ENCODE measurements at places on chromosomes 1 and 21.

GRCh38 chr1:43418858-43419257 is 29.2 kb downstream of the SZT2 start:
- DNase-seq, result no peak

GRCh38 chr1:176976225-176976624 is 188.3 kb downstream of the ASTN1 start:
- no peak for DNase-seq

DNA sequence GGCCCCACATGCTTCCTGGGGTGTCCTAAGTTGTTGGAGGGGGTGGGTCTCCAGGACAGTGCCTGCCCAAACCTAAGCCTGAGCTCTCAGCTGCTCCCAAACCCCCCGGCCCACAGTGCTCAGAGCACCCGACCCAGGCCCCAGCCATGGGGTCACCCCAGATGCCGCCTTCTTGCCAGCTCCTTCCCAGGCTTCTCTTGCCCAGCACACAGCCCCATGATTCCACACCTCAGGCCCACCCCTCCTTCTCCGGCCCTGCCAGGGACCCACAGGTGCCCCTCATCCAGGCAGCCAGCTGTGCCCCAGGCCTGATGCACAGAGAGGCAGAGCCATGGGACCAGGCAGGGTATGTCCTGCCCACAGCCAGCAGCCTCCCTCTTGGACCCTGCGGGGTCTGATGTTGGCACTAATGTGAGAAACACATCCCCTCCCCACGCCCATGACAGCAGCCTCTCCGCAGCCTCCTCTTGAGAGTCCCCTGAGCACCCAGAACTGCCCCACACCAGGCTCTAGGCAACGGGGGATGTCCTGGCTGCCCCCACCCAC is 4.9 kb downstream of the WNT9A start:
- DNase-seq, result no peak

DNA sequence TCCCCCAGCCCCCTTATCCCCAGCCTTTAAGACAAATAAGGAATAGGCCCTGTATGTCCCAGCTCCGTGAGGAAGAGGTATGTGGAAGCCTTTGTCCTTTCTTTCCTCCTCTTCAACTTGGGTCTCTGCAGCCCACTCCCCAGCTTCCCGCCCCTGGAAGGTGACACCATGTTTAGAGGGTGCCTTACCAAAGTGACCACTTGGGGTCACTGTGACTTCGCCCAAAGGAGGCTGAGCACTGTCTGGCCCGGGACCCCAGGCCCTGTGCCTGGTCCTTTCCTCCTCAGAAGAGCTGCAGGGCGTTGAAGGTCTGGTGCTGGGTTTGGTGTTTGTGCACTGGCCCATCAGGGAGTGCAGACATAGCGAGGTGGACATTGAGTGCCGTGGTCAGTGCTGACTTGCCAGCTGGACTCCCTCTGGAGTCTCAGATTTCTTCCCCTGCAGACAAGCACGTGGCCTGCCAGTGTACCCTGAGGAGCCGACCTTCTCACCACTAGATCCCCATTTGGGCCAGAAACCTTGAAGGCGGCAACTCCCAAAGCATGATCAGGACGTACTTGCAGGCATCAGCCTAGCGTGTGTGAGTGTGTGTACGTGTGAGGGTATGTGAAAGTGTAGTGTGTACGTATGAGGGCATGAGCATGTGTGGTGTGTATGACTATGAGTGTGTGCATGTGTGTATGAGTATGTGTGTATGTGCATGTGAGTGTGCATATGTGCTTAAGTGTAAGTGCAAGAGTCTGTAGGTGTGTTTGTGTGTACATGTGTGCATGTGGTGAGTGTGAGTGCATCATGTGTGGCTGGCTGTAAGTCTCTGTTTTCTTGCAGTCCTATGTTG is 181.4 kb upstream of the KIAA0040 start:
- DNase-seq, result peak; percentile 34

GRCh38 chr1:180382326-180383115 is 119.9 kb downstream of the ACBD6 start:
- no peak for DNase-seq

DNA sequence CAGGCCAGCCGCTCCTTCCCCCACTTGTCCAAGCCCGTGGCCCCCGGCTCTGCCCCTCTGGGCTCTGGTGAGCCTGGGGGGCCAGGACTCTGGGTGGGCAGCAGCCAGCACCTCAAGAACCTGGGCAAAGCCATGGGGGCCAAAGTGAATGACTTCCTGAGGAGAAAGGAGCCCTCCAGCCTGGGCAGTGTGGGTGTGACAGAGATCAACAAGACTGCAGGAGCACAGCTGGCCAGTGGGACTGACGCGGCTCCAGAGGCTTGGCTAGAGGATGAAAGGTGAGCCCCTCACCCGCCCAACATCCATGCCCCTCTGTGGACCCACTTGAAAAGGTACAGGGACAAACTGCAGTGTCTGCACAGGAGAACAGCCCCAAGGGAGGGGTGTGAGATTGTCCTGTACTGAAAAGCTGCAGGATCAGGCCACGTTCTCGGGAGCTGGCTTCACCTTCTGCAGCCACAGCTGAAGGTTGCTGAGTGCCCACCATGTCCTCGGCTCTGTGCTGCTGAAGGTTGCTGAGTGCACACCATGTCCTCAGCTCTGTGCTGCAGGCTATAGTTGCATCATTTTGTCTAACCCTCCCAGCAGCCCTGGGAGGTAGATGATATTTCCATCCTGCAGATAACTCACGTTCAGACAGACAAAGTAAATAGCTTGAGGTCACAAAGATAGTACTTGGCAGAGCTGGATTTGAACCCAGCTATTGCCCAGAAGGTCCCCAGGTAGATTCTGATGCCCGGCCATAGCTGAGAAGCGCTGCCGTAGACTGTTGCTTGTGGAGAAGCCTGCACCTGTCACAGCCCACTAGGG is 618 bp downstream of the C1orf226 start:
- no peak for DNase-seq

- DNase-seq, result no peak
Observed at GRCh38 chr1:5681654-5682053, 310.6 kb downstream of the NPHP4 start.

DNA sequence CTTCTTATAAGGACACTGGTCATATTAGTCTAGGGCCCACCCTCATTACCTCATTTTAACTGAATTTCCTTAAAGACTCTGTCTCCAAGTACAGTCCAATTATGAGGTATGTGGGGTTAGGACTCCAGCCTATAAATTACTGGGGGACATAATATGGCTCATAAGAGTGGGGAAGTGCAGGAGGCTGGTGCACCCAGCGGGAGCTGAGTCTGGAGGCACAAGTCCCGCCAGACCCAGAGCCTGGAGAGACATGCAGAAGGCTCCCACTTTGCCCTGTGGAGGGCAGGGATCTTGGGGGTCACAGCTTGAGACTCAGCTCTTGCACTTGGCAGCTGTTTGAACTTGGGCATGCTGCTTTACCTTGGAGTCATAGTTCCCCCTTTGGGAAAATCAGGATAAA is 250.4 kb downstream of the RHOU start:
- DNase-seq, result no peak

GRCh38 chr1:54709547-54710292 is 5.9 kb upstream of the TTC4 start:
- DNase-seq, result no peak

DNA sequence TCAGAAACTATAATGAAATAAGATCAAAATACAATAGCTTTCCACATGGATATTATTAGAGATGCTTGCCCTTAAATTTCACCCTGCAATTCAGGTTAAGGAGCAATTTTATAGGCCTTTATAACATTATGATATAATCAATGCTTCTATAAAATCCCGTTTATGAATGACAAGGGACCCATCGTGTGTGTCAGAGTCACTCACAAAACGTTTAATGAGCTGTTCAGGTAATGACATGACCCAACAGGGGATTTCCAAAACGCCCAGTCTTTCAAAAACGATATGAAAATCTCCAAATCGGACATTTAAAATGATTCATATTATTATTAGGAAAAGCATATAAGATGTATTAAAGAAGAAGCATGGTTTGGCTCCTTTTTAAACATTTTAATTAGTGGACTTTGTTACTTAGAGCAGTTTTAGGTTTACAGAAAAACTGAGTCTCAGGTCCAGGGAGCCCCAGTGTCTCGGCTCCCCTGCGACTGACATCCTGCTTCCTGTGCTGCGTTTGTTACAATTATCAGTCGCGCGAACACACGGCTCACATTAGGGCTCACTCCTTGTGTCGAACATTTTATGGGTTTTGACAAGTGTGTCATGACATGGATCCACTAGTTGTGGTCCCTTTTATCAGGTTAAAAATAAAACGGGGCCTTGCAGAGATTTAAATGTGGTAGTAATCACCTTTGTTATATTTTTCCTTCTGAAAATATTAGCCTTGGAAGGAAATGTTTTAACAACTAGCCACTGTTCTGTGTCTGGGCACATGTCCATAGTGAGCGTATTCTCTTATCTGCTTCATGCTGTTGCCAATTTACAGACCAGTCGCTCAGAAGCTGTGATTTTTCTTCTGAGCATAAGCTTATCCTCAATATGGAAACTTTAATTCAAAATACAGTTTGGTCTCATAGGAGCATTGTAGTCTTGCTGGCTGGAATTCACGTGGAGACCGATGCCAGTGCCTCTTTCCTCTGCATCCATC is 52.0 kb upstream of the POFUT2 start:
- DNase-seq, result no peak

- no peak for DNase-seq
Observed at GRCh38 chr1:230905733-230906132, 37.4 kb upstream of the C1orf198 start.

DNA sequence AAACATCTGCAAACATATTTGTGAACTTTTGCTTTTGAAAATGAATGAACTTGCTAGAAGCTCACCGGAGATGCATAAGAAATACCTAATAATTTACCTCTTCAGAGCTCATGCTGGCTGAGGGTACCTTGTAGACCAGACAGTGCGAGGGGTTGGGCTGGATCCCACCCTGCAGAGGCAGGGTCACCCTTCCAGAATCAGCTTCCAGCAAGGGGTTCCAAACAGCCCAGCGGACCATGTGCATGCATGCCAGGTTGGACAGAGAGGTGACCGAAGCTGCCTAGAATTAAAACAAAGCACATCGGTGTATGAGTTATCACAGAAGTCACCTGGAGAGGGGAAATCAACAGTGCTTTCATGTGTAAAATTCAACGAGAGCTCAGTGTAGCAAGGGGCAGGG is 59.2 kb downstream of the NPHP4 start:
- no peak for DNase-seq

GRCh38 chr1:10325521-10325920 is 73.3 kb upstream of the PGD start:
- DNase-seq, result no peak

DNA sequence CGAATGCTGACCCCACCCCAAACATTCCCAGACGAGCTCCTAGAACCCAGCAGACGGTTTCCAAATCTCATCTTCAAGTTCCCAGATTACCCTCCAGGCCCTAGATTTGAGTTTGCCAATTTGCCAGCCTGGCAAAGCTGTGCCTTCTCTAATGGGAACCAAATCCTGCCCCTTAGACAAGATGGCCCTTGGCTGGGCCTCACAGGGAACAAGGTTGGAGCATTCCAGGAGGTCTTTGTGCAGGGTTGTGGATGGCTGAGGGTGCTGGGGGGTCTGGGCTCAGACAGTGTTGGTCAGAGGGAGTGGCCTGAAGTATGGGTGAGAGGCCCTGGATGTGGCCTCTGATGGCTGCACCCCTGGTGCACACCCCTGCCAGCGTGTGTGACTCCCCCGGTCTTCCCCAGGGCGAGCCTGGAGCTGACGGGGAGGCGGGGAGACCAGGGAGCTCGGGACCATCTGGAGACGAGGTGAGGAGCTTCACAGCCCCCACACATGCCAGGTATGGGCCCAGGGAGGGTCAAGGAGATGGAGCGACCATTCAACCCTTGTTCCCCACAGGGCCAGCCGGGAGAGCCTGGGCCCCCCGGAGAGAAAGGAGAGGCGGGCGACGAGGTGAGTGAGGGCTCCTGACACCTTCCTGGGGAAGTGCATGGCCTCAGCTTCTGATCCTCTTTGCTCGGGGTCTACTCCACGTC is 10.2 kb downstream of the COL6A1 start:
- no peak for DNase-seq

DNA sequence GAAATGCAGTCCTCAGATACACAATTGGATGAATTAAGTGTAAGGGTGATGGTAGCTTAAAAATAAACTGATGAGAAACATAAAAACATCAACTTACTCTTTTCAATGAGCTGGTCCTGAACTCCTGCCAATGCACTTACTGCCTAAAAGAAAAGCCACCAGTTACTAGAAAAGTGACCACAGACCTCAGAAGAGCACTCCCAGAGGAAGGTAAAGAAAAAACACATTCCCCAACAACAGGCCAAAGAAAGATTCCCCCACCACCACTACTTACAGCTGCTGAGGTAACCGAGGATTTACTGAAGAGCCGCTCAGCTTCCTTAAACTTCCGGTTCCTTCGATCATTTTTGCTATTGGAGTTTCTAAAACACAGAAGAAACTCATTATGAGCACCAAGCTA is 5.4 kb downstream of the MEAF6 start:
- no peak for DNase-seq

- DNase-seq, result no peak
Observed at GRCh38 chr1:29586215-29586614, 349.9 kb downstream of the PTPRU start.

GRCh38 chr1:163570071-163570470 is 248.3 kb downstream of the NUF2 start:
- DNase-seq, result no peak

DNA sequence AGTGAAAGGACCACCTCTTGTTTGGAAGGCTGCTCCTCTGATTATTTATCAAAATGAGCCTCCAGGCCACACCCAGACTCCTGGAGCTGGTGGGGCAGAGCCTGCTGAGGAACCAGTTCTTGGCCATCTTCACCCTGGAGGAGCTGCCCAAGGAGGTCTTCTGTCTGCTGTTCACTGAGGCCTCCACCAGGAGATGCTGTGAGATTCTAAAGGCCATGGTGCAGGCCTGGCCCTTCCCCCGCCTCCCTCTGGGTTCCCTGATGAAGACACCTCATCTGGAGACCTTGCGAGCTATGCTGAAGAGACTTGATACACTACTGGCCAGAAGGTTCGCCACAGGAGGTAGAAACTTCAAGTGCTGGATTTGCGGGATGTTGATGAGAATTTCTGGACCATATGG is 61.7 kb upstream of the GJA8 start:
- DNase-seq, result peak; percentile 3

DNA sequence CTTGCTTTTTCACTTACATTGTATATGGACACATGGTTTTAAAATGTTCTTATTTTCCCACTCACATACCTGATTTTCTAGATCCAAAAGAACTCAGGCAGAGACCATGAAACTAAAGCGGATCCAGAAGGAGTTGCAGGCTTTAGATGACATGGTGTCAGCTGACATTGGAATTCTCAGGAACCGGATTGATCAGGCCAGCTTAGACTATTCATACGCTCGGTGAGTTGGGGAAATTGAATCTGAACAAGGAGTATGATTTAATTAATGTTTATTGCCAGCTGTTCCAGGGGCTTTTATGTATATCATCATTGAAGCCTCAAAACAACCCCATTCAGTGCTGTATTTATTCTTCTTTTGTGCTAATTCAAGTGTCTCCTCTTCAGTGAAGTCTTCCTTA is 12.7 kb downstream of the GORAB start:
- no peak for DNase-seq

- DNase-seq, result no peak
Observed at GRCh38 chr21:35926003-35926740, 134.2 kb downstream of the SETD4 start.

- peak; percentile 27 for DNase-seq
Observed at GRCh38 chr1:218330043-218330623, 15.0 kb upstream of the TGFB2 start.

GRCh38 chr1:235058695-235059094 is 69.9 kb downstream of the TOMM20 start:
- DNase-seq, result no peak
